ENCODE measurements at places on chromosomes 2 and 18.

DNA sequence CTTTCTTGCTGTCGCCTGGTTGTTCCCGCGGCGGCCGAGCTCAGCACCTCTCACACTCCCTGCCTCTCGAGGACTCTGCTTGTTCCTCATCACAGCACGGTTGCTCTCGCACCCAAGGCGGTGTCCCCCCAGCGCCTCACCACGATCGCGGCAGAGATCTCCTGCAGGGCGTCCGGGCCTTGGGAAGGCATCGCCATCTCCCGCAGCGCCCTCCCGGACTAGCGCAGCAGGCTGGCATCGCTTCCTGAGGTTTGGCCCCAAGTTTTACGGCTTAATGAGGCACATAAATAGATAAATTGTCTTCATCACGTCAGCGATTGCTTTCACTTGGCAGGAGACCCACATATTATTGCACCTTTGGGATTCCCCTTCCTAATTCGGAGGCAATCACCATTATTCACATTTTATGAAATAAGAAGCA is 125.4 kb downstream of the RGPD3 start:
- no peak for DNase-seq

DNA sequence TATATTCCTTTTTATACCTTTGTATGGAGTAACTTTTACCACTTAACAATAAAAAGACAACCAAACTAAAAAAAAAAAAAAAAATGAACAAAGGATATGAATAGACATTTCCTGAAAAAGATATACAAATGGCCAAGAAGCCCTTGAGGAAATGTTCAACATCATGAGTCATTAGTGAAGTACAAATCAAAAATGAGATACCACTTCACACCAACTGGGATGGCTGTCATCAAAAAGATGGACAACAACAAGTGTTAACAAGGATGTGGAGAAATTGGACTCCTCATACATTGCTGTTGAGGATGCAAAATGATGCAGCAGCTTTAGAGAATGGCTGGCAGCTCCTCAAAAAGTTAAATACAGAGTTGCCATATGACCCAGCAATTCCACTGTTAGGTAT is 22.6 kb upstream of the SCYGR2 start:
- no peak for DNase-seq

- no peak for DNase-seq
Measured at GRCh38 chr18:30358555-30358954, 684.0 kb downstream of the DSC3 start.

DNA sequence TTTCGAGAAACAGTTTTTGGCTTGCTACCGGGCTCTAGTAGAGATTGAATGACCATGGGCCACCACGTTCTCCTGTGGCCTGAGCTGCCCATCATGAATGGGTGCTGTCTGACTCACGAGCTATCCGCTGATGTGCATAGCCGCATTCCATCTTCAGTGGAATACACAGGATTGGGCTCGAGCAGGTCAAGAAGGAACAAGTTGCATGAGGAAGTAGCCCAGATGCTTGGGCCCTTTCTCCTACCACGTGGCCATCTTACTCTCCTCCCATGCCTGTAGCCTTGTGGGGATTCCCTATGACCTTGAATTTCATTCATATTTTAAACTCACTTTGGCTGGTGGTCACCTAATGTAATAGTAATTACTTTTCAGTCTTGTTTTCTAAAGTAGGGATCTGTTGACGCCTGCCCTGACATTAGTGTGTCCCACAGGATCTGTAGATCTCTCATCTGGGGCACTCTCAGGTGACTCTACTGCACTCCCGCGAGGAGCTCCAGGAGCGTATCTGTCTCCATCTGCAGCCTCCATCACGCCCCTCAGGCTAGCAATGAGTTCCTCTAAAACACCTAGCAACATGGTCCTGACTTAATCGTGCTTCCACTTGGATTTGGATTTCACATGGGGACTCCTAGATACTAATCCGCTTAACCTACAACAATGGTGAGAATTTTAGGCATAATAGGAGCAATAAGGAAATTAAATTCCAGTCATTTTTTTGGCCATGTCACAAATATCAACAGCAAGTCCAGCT is 67.8 kb downstream of the PSMG2 start:
- no peak for DNase-seq

Measured in NCI-H2081 treated with DMSO at 0.1 percent for 48 hours (cell line).